NCI-H446 (cell line): ENCODE measurements at places on chromosomes 5 and 9.

- DNase-seq, result no peak
Measured at GRCh38 chr9:3332802-3333201, 193.0 kb downstream of the RFX3 start.

GRCh38 chr5:147983742-147984141 lies 77.4 kb upstream of the C5orf46 start:
- no peak for DNase-seq

- DNase-seq, result no peak
Measured at GRCh38 chr5:87122151-87122977, 145.3 kb upstream of the RASA1 start.

DNA sequence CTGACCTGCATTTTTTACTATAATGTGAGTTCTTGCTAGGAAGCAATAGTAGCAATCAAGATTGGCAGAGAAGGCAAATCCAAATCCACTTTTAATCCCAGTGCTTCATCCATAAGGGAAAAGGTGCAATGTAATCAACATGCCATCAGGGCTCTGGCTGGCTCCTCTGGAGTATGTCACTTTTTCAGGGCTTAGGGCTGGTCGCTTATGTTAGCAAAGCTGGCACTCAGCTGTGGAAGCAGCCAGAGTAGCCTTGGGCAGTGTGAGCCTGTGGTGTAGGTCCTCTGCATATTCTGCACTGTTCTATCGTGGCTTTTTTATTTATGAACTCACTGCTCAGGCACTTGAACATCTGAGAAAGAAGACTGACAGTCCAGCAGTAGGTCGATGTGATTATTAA lies 16.1 kb downstream of the ACTBL2 start:
- no peak for DNase-seq

GRCh38 chr9:16954040-16954439 lies 83.6 kb upstream of the BNC2 start:
- DNase-seq, result no peak

- no peak for DNase-seq
Measured at GRCh38 chr5:91225848-91226686, 157.1 kb downstream of the ARRDC3 start.
